ENCODE measurements at places on chromosomes 2 and 18.

DNA sequence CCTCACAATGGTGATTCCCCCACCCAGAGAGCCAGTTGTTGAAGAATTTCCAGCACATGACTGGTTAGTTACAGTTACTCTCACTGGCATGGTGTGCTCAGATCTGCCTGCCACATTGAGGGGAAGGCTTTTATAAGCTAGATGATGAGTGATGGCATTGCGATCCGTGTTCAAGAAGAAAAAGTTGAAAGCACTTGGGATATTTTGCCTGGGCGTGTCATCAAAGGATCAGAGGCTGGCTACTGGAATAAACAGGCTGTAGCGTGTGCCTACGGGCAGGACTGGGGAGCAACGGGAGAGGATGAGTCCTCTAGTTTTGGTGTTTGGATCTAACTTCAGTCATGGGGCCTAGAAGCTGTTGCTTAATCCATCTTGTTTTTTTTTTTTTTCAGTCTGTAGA lies 175.0 kb downstream of the SETBP1 start:
- no peak for DNase-seq

DNA sequence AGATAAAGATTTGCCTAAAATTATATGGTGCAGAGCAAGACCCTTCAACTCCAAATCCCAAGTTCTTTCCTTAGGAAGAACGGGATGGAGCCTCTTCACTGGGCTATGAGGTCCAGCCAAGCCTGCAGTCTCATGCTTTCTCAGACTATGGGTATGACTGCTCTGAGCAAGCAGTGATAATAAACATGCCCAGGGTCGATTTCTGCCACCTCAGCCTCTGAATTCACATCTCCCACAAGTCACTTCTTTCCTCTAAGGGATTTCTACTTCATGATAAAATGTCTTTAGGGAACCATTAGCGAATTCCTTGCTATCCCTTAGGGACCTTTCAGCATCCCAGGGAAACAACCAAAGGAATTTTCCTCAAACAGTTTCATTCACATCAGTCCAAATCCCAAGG lies 94.8 kb downstream of the GFPT1 start:
- peak; percentile 75 for DNase-seq

- peak; percentile 74 for DNase-seq
Observed at GRCh38 chr2:33484042-33484621, 7.7 kb downstream of the RASGRP3 start.

DNA sequence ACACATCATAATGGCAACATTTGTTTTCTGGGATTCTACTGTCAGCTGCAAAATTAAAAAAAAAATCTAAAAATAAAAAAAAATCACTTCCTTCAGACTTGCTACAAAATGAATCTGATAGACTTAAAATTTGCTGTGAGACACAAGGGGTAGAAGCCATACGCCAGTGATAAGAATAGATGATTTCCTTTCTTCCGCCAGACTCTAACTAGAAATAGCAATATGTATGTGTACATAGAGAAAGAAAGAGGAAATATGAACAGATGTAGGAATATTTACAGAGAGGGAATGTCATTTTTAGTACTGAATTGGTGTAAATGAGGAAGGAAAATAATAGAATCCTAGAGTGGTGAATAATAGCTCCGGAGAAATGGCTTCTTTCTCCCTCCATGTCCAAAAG lies 574.2 kb downstream of the DCC start:
- no peak for DNase-seq

DNA sequence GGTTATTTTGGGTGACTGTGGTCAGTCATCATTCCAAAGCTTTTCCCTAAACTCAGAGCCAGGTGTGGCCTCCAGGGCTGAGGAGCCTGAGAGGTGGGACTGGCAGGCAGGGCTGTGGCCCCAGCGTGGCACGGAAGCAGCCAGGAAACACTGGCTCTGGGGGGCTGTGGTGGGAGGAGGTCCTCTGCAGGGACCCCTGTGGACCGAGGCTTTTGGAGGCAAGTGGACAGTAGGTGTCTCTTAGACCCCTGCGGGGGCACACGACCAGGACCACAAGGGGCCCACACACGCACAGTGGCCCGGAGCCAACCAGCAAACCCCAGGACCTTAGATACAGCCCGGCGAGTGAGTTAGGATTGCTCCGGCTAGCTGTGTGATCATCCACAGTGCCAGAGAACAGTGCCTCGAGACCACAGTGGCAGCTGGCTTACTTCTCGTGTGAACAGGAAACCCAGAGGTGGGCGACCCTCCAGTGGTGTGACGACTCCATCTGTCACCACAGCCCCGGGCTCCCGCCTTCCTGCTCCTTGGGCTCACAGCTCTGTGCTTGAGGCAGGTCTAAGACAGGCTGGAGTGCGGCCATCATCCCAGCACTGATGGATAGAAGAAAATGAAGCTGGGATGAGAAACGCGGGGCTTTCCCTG lies 1.6 kb upstream of the RTP5 start:
- DNase-seq: no peak

- no peak for DNase-seq
Observed at GRCh38 chr2:74041182-74041581, 56.5 kb downstream of the TET3 start.

DNA sequence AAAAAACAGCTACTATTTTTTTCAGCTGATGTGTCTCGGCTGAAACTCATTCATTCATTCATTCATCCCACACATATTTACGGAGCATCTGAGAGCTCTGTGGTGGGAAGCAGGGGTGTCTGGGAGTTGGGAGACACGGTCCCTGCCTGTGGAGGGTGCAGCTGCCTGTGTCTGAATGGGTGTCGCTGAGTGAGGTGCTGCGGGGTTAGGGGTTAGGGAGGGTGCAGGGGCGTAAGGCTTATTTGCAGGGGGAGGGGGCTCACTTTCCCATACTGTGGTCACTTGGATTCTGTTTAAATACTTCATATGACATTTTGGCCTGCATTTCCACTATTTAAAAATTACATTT lies 89.4 kb upstream of the ASB18 start:
- no peak for DNase-seq

DNA sequence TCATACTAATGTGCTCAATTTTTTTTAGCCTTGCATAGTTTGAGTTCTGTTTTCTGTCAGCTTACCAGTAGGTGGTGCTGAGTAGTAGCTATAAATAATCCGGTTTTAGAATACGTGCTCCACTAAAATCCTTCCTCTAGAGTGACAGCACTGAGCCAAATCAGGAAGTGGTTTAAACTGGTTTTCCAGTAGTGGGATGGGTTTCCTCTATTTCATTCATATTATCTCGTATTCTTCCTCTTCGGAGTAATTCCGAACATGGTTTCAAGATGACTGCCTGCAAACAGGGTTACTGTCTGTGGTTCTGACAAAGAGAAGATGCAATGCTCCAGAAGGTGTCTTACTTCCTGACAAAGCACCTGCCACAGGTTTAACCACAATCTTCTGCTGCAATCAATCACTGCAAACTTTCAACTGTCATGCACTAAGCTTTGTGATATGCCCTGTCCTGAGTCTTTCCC lies 496.9 kb upstream of the VRK2 start:
- DNase-seq: peak; percentile 34

- DNase-seq: no peak
Observed at GRCh38 chr2:101828673-101829334, 131.3 kb downstream of the MAP4K4 start.

DNA sequence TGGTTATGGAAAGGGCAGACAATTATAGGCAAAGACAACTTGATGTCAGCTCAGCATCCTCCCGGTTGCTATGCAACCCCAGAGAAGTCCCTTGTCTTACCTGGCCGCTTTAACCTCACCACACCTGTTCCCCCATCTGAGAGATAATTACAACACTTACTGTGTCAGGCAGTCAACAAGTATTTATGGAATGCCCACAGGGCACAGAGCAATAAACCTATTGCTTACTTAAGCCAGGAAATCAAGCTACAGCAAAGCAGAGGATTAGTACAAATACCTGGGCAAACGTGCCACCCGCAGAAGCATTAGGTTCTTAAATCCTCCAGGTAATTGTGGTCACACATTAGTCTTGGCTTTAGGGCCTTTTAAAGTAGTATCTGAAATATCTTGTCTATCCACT lies 320.4 kb upstream of the REV1 start:
- no peak for DNase-seq

DNA sequence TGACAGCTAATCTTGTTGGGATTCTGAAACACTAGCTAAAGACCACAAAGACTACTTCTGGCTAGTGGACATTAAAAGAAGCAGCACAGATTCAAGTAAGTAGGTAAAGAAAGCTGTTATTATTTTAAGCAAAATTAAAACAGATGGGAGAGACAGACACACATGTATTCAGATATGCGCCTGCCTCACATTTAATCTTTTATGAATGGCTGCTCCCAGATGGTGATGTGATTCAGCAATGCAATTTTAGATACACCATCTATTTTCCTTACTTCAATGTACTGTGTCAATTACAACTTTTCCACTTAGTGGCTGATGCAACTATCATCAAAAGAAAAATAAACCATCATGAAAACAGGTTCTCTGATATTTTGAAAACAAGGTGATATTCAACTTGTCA lies 133.0 kb upstream of the PGAP1 start:
- no peak for DNase-seq

DNA sequence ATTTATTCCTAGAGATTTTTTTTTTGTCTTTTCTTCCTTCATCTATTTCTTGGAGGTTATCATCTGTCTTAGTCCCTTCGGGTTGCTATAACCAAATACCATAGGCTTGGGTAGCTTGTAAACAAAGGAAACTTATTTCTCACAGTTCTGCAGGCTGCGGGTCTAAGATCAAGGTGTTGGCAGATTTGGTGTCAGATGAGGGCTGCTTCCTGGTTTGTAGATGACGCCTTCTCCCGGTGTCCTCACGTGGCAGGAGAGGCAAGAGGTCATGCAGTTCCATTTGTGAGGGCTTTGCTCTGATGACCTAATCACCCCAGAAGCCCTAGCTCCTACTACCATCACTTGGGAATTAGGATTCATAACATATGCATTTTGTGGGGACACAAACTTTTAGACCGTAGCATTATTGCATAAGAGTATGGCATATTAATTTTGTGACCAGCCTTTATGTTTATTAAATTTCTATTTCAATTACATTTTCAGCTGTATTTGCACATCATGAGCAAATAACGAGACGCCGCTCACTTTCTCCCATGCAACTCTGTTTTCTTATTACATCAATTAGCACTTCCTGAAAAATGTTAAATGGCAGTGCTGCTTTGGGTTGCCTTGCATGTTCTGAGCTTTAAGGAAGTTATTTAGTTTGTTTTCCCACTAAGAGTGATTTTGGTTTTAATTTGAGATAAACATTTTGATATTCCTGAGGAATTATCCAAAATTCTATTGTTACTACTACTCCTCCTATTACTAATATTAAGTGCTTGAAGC lies 246.4 kb upstream of the HDAC4 start:
- no peak for DNase-seq

DNA sequence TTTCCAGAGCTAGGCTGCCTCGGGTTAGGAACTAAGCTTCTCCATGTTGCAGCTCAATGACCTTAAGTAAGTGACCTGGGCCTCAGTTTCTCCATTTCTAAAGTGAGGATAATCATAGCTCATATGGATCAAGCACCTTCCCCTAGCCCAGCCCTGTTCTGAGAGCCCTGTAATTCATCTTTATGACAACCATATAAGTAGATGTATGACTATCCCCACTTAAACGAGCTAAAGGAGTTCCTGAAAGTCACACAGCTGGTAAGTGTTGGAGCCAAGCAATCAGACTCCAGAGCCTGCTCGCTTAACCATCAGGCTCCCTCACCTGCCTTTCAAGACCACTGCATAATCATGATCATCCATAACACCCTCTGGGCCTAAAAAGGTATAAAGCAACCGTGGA lies 135.4 kb downstream of the SP3 start:
- no peak for DNase-seq

DNA sequence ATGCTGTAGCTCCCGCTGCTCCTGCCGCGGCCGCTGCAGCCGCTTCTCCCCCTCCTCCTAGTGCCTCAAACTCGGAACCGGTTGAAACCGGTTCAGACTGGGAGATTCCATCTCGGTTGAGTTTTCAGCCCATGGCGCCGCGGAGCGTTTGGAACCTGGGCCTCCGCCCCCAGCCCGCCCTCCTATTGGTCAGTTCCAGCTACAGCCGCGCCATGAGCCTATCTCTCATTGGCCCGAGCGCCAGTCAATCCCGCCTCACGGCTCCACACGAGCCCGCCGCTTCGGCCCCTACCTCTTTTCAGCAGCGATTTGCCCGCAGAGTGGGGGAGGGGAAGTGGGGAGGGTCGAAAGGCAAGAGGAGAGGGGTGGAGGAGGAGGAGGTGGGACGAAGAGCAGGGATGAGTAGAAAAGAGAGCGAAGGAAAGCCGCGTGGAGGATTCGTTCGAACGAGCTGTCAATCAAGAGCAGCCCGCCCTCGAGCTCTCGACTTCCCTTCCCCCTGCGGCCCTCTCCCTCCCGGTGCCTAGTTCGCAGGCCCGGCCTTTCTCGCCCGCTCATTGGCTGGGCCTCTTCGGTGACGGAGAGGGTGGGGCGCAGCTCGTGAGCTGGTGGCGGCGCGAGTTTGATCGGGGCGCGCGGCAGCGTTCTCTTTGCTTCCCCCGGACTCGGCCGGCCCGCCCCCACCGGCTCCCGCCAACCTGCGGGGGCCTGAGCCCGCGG lies at the start of gene XPO1:
XPO1 (minus strand) TSS at position 157 of the 720 bp plus-strand sequence. CDS start 4,459 bp downstream, outside the sequence.
- DNase-seq: peak; percentile 100

- DNase-seq: no peak
Observed at GRCh38 chr18:52387175-52387574, 47.2 kb downstream of the DCC start.

DNA sequence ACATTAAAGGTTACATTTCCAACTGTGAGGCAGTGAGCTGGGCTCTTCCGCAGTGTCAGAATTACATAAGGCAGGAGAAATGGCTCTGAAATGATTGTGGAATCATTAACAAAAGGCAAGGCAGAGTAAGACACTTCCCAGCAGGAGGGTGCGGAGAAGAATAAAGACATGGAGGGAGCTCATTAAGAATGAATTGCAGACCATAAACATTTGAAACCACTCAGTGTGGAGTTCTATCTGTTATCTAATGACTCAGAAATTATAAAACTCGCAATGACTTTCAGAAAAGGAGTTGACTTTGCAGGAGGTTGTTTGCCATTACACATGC lies 77.0 kb downstream of the SMIM21 start:
- DNase-seq: no peak

Measured in fibroblast of skin of back (primary cell).